Activated CD4-positive, alpha-beta T cell treated with anti-CD3 and anti-CD28 coated beads, Interleukin-2, amount 50 U/mL, for 4 hours (primary cell): ENCODE measurements at places on chromosomes 16 and 17.

GRCh38 chr17:46157443-46158062 lies 35.7 kb downstream of the KANSL1 start:
- no peak for DNase-seq

DNA sequence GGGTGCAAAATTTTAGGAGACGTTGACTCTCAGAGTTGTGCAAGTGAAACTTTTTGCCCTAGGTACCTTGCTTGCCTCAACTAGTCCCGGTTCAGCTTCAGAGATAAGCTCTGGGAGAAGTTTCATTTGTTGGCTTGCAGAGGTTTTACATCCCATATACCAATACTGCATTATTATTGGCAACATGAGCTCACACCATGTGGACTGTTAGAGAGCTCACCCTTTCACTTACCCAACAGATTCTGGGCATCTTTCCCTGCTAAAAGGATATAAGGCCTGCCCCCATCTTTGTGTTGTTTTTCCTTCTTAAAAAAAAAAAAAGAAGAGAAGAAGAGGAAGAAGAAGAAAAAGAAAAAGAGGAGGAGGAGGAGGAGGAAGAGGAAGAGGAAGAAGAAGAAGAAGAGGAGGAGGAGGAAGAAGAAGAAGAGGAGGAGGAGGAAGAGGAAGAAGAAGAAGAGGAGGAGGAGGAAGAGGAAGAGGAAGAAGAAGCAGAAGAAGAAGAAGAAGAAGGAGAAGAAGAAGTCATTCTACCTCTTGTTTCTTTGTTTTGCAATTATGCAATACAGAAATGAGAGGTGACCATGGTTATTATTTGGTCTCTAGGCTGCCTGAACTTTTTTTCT lies 292.6 kb upstream of the IRX3 start:
- no peak for DNase-seq

- no peak for DNase-seq
Measured at GRCh38 chr16:12425134-12425941, 378.3 kb downstream of the CPPED1 start.

- no peak for DNase-seq
Measured at GRCh38 chr17:4584101-4584916, at the start of gene SMTNL2. Gene SMTNL2 (plus strand): TSS chr17:4584529. CDS start chr17:4584606, 77 bp downstream.

DNA sequence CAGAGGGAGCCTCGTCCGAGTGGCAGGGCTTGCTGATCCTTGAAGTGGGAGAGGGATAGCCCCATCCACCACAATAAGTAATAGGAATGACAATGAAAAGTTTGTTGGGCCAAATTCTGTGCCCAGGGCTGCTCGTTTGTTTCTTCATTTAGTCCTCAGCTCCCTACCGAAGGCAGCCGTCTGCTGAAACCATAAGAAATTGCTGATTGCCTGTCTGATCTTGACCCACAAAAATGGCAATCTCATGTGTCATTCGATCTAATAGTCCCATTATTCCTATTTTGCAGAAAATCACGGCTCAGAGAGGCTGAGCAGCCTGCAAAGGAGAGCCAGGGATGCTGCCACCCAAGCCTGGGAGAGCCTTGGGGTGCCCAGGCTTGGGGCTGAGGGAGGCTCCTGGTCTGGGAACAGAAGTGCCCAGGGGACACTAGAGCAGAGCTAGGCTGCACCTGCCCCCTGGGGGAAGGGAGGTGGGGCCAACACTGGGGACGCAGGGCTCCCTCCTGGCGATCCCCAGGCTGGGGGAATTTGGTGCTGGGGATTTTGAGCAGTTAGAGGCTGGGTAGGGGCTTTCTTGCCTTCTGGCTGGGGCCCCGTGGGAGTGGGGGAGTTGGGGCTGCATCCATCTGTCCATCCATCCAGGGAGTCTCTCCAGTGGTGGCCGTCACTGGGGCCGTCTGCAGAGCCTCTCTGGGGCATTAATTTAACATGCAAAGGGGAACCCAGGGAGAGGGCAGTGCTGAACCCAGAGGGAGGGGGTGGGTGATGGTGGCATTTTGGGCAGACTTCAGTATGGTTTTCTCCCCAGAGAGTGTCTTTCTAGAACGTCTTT lies 53.5 kb downstream of the SOCS1 start:
- no peak for DNase-seq

DNA sequence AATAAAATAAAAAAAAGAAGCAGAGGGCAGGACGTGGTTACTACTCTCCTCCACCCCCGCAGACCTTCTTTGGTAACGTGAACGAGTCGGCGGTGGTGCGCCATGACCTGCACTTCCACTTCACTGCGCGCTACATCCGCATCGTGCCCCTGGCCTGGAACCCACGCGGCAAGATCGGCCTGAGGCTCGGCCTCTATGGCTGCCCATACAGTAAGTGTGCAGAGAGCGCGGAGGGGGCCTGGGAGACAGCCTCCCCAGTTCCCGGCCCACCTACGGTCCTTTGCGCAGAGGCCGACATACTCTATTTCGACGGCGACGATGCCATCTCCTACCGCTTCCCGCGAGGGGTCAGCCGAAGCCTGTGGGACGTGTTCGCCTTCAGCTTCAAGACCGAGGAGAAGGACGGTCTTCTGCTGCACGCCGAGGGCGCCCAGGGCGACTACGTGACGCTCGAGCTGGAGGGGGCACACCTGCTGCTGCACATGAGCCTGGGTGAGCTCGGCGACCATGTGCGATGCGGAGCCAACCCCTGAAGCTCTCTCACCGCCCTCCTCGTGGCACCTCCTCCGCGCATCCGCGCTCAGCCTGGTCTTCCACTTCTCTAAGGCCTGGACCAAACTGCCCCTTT lies 2.7 kb downstream of the CNTNAP1 start:
- DNase-seq, result no peak

DNA sequence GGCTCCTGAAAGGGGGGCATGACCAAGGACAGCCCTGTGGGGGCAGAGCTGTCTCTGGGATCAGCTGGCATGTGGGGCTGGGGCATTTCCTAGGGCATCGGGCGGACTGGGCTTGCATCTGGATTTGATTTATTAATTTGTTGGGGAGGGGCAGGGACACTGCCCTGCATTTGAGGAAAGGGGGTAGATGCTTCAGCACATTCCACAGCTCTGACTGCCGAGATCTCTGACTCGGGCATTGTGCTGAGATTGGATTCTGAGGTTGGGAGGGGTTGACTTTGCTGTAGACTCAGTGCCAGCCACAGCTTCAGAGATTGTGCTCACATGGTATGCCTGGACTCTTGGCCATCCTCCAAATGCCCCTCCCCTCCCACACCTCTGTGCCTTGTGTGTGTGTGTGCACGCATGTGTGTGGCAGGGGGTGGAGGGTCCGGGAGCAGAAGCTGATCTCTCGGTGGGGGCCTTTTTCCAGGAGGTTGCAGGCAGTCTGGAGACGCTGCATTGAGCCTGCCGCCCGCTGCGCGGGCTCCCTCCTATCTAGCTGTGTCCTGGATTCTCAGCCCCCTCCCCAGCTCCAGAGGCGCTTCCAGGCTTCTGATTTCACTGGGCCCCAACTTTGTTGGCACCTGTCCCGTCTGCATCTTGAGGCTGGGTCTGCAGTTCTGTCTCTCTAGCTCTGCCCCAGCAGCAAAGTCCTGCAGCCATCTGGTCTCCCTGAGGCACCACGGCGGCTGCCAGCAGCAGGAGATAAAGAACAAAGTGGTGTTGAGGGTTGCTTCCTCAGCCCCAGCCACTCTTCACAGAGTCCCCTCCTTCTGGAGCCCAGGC lies 14.9 kb downstream of the IGFBP4 start:
- no peak for DNase-seq

DNA sequence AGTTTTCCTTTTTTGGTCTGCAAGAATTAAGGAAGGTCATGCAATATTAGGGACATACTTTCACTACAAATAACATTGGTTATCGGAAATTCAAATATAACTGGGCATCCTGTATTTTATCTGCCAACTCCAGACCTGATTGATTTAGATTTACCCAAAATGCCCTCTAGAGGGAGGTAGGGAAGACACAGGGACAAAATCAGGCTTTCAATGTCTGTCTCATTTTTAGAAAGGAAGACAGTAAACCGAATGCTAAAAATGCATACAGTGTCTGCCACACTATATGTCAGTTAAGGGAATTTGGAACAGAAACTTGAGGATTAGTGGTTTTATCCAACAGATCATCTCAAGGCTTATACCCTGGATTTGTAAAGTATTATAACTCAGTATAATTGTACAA lies 161.7 kb upstream of the SOX9 start:
- DNase-seq, result no peak

- no peak for DNase-seq
Measured at GRCh38 chr16:66457888-66458287, 30.8 kb downstream of the BEAN1 start.

- no peak for DNase-seq
Measured at GRCh38 chr17:74637926-74638325, 14.4 kb upstream of the CD300E start.

DNA sequence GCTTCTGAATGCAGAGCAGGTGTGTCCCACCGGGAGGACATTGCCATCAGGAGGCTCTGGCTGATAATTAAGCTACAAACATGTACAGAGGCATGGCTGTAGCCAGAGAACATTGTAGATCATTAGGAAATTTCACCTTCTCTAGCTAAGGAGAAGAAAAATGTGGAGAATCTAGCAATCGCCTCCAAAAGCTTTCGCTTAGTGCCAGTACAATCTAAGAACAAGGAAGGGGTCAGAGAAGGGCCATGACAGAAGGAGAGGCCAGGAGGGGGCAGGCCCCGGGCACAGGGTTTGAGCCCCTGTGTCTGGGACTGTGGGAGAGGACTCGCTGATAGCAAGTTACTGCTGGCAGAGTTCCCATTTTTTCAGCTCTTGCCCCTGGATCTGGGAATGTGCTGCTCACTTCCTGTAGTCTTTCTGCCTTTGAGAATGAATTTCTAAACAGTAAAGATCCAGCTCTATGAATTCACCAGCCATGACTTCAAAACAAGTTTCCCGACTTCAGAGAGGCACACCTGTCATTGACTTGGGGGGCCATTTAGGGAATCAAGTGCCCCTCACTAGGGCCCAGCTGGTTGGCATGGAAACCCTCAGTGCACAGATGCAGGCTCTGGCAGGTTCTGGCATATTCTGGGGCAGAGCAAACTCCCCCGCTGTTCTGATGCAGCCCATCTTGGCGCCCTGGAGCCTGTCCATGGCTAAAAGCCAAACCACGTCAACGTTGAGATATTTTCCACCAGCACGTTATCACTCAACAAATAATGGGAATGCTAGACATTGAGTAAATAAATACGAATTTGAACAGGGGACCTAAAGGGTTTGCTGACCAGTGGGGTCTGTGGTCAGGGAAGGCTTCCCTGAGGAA lies 59.5 kb upstream of the CACNG4 start:
- DNase-seq, result no peak

GRCh38 chr16:53502331-53503269 lies at the start of gene AKTIP:
Gene AKTIP (minus strand): TSS chr16:53503209. CDS start chr16:53500259, 2,950 bp downstream.
- no peak for DNase-seq

GRCh38 chr17:59832883-59833379 lies 59.8 kb downstream of the TUBD1 start:
- DNase-seq, result no peak

DNA sequence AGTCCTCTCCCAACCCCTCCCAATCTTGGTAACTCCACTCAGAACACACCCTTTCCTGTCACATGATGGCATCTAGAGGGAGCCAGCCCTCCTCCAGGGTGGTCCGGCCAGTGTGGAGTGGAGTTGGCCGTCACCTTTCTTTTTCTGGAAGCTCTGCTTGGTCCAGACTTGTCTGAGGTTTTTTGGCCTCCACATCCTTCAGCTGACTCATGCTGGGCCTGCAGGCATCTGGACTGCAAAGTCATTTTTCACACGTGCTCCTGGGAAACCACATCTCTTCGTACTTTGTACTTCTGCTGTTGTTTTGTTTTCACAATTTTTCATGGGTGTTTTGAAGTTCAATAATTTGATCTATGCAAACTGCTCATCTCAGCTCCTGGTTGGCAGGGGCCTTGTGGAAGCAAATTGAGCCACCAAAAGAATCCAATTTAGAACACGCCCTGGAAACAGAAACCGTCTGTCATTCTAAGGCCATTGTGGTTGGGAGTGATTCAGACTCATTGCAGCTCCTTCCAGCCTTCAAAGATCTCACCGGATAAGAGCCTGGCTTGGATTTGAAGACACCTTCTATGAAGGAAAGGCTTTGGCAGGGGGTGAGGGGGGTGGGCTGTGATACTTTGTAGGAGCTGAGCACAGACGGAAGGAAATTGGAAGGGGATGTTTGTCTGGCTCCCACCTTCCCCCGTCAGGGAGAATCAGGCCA lies 42.4 kb upstream of the NF1 start:
- DNase-seq, result no peak

- DNase-seq, result no peak
Measured at GRCh38 chr17:3539881-3540540, 17.6 kb downstream of the TRPV3 start.

DNA sequence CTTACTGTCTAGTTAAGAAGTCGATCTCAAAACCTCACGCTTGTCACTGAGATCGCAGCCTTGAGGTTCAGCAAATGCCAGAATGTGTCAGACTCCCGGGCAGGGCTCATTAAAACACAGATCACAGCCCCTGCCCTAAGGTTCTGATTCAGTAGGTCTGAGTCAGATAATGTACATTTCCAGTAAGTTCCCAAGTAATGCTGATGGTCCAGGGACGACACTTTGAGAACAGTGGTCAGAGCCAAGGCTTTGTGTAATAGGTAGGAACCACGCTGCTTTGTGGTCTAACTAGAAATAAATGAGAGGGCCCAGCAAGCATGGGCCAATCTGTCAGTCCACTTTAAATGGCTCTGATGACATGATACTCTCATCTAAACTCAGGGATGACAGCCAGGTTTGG lies 228.6 kb downstream of the ZFHX3 start:
- no peak for DNase-seq

- no peak for DNase-seq
Measured at GRCh38 chr17:57370619-57371018, 114.3 kb downstream of the MSI2 start.

- DNase-seq, result no peak
Measured at GRCh38 chr16:64621616-64622015, 500.2 kb downstream of the CDH11 start.

GRCh38 chr16:35186045-35186759 lies 1726.8 kb downstream of the TP53TG3F start:
- no peak for DNase-seq

- DNase-seq, result no peak
Measured at GRCh38 chr16:86170720-86171119, 271.8 kb downstream of the IRF8 start.

- DNase-seq, result peak; percentile 82
Measured at GRCh38 chr17:42389135-42389417, 834 bp upstream of the STAT3 start.

DNA sequence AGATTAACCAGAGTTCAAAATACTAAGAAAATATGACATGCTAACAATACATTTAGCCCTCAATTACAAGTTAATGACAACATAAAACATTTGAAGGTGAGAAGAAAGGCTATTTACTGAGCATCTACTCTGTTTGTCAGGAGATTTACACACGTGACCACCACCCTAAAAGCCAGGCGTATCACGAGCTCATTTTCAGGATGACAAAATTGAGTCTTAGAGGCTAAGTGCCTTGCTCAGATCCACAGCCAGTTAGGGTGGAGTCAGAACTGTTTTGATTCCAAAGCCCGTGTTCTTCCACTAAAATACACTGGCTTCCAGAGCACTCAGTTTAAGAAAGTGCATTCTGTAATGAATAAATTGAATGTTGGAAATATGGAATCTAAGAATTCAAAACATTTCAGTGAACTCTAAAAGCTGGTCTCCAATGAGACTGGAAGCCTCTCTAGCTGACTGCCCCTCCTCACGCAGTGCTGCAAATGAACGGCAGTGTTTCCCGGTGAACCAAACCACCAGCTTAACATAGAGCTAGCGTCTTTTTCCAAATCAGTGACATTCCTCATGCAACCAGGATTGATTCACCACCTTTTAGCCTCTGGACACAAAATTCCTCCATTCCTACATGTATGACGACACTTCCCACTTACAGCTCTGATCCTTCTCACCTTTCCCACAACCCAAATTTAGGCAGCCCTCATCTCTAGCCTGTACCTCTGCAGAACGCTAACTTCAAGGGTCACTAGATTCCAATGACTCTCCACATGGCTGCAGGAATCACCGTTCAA lies 5.9 kb downstream of the ZDHHC7 start:
- DNase-seq, result no peak

- DNase-seq, result no peak
Measured at GRCh38 chr17:19308398-19308797, 54.1 kb downstream of the B9D1 start.
